Coronary artery (tissue), 2 donors: ENCODE measurements at places on chromosomes 5 and 9.

DNA sequence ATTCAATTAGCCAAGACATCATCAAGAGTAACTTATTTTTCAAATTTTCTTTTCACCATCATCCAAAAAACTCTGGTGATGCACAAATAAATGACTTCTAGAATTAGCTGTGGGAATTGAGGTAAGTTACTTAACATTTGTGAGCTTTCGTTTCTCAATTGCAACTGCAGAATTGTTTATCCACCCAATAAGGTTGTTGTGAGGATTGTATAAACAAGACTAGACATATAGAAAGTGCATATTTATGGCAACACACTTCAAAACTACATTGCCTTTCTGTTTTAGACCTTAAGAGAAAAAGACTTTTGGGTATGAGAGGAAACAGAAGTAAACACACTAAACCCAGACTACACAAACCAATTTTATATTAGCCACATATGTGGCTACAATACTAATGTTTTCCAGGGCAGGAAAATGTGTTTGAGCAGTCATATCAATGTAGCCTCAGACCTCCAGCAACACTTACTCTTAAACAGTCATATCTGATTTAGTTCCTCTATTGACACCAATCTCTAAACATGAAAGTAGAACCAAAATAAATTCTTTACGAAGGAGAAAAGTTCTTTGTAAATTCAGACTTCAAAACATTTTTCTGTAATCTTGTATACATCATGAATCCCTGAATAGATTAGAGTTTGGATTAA lies 488.0 kb upstream of the CYLC2 start:
- no peak for DNase-seq

DNA sequence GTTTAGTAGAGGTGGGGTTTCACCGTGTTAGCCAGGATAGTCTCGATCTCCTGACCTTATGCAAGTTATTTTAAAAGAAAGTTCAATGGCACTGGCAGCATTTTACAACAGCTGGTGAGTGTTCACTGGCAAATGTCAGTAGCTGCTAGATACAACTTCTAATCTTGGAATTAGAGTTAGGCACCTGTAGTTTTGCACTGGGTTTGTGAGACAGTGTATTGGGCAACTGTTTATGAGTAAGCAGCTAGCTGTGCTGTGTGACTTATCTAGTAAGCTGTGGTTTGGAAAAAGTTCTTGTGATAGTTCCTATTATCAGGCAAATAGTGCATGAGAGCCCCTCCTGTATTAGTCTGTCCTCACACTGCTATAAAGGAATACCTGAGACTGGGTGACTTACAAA lies 61.5 kb downstream of the UBE2QL1 start:
- DNase-seq = peak; percentile 12

DNA sequence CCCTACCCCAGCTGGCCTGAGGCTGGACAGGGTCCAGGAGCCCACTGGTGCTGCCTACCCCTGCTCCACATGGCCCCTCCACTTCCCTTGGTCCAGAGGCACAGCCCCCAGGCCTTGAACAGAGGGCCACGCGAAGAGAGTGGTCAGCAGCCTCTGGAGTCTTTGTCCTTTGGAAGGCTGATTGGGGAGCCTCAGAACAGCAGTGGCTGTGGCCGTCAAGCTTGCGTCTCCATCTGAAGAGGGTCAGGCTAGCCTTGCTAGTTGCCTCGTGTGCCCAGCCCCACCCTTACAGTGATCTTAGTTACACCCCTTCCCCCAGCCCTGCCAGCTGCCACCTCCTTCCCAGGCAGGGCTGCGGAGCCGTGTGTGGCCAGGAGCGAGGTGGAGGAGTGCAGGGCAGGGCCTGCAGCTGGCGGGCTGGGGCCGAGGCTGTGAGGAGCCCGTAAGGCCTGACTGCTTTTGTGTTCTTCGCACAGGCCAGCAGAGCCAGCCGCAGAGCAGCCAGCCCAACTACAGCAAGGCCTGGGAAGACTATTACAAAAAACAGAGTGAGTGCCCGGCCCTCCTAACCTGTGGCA lies 30.1 kb upstream of the PRDM12 start:
- no peak for DNase-seq

- DNase-seq = no peak
Measured at GRCh38 chr5:147371290-147371689, 136.5 kb downstream of the STK32A start.

- no peak for DNase-seq
Measured at GRCh38 chr5:147415651-147416050, 94.2 kb downstream of the DPYSL3 start.
